ENCODE measurements at places on chromosomes 5 and 9. TPM values are rescaled to one million over a fixed set of nuclear protein-coding genes. Genes with fewer than 3 reads are reported as not detected.

PRLR gene
- 1.2 TPM for total RNA-seq

GRCh38 chr5:65651144-65651543 is 26.3 kb downstream of the SHLD3 start:
- no peak for DNase-seq

GRCh38 chr5:57097526-57097925 is 76.3 kb upstream of the GPBP1 start:
- no peak for DNase-seq

- DNase-seq = no peak
Observed at GRCh38 chr9:90526386-90526785, 116.2 kb downstream of the DIRAS2 start.

GRCh38 chr9:105244734-105245028 is 230 bp downstream of the SLC44A1 start:
- DNase-seq = no peak

- DNase-seq = no peak
Observed at GRCh38 chr9:113910036-113910639, 34.0 kb downstream of the ZNF618 start.

- no peak for DNase-seq
Observed at GRCh38 chr9:17799369-17799768, 220.5 kb downstream of the SH3GL2 start.

All from frontal cortex (tissue), 4 donors.